ENCODE measurements at places on chromosomes 12 and 14.

DNA sequence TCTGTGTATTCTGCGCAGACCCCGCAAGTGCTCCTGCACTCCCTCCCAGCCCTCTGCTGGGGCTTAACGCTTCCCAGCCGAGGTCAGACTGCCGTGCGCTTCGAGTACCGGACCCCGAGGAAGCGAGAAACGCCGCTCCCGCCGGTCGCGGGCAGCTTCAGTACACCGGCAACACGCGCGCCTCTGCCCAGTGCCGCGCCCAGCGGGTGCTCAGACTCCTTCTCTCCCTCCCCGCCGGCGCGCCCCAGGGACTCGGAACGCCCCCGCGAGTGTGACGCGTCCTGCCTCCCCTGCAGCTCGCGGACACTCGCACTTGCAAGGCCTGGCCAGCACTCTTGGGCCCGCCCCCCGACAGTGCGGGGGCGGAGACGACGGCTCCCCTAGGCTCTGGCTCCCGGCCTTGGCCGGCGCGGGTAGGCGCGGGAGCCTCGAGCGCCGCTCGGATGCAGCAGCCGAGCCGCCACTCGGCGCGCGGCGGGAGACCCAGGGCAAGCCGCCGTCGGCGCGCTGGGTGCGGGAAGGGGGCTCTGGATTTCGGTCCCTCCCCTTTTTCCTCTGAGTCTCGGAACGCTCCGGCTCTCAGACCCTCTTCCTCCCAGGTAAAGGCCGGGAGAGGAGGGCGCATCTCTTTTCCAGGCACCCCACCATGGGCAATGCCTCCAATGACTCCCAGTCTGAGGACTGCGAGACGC lies at the start of gene PTGER2:
Gene PTGER2 (plus strand): TSS at position 410 of the 692 bp plus-strand sequence. CDS start 237 bp downstream, at position 647.
- DNase-seq: no peak

- no peak for DNase-seq
Observed at GRCh38 chr12:50458606-50459005, 46.2 kb upstream of the DIP2B start.

DNA sequence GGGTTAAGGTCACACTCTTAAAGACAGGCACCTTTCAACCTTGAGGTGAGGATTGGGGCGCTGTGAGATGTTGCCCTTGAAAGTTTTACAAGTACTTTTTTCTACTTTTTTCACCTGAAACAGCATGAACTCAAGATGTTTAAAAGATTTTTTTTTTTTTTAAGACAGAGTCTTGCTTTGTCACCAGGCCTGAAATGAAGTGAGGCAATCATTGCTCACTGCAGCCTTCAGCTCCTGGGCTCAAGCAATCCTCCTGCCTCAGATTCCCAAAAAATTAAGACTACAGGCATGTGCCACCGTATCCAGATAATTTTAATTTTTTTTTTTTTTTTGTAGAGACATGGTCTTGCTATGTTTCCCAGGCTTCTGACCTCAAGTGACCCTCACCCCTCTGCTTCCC lies 243.9 kb downstream of the DIO2 start:
- DNase-seq: no peak

GRCh38 chr12:87870493-87871460 lies 158.4 kb downstream of the C12orf50 start:
- no peak for DNase-seq

- DNase-seq: no peak
Observed at GRCh38 chr12:89244536-89244935, 107.8 kb downstream of the DUSP6 start.

DNA sequence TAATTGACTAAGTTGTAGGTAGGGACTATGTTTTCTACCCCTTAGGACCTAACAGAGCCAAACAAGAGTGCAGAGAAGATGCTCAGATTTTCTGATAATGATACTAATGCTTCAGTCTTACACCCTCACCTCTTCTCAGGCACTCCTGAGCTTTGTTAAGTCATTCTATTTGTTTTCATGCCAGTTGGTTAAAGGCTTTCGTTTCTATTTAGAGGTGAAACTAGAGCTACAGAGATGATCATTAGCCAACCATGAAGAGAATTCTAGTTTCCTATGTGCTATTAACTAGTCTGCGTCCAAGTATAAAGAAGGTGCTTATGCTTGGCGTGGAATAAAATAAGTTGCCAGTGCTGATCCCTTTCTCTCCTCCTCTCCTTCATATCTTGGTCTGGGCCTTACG lies 34.6 kb upstream of the PYGL start:
- no peak for DNase-seq

GRCh38 chr12:113748707-113749432 lies 217.3 kb downstream of the RBM19 start:
- no peak for DNase-seq

DNA sequence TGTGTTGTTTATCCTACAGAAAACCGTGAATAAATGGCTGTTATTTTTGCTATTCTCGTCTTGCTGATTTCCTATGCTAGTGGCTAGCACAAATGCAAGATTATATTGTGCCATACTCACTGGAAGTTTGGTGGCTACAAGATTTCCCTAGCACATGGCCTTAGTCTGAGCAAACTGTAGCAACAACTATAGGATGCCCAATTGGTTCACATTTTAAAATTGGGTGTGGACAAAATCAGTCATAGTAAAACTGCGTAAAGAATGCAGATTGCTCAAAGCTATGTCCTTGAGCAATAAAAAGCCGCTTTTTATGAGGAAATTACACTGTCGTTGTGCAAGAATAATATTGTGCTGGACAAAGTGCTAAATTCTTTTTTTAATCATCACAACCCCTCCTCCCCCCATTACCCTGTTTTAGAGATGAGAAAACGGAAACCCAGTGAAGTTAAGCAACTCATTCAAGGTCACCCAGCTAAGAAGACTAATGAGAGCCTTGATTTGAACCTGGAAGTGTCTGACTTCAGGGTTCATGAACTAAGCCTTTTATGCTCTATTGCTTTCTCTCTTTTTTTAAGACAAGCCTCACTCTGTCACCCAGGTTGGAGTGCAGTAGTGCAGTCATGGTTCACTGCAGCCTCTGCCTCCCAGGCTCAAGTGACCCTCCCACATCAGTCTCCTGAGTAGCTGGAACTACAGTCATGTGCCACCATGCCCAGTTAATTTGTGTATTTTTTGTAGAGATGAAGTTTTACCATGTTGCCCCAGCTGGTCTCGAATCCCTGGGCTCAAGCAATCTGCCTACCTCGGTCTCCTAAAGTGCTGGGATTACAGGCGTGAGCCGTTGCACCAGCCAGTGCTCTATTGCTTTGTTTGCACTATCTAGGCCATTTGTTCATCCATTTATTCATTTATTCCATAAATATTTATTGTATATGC lies 73.6 kb downstream of the SRGAP1 start:
- no peak for DNase-seq

DNA sequence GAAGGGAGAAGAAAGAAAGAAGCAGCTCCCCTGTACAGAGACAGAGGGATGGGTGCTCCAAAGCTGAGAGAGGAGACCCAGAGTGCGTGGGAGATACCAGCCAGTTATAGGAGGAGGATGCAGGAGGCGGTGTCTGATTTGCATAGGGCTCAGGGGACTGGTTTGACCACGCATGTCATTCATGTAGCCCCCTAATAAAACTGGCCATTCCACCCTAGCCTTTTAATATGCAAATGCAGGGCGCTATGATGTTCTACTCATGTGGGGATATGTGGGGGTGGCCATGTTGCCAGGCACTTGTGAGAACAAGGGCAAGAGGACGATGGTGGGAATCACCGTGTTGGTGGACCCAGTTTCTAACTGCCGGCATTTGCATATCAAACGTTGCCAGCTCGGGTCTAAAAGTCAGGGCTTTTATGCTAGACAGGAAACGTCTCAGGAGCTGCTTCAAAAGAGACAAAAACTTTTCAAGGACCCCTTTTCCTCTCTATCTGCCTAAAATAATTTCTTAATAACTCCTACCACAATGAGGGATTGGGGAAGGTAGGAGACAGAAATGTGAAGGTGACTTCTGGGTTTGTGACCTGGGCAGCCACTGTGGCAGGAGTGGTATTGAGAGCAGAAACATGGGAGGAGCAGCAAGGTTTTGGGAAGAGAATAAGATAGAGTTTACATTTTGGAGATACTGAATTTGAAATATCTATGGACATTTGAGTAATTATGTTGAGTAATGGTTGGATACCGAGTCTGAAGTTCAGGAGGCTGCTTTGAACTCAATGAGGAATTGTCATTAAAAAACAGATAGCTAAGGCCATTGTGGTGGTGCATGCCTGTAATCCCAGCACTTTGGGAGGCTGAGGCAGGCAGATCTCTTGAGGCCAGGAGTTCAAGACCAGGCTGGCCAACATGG lies 2.2 kb upstream of the ATXN3 start:
- DNase-seq: no peak

DNA sequence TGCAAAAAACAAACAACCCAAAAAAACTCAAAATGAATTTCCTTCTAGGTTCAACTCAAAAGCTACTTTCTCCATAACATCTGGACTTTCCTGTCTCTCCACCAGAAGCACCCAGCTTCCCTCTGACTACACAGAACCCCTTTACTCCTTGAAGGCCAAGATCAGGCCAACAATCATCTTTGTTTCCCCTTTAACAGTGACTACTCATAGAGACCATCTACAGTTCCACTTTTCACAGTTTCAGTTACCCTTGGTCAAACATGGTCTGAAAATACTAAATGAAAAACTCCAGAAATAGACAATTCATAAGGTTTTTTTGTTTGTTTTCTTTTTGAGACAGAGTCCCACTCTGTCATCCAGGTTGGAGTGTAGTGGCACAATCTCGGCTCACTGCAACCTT lies 11.8 kb downstream of the GCH1 start:
- no peak for DNase-seq

- DNase-seq: no peak
Observed at GRCh38 chr14:99598774-99599173, 5.2 kb downstream of the CCDC85C start.

- no peak for DNase-seq
Observed at GRCh38 chr12:56158926-56159461, 835 bp downstream of the MYL6 start.

Data from cortex of kidney (tissue), 1 donor.